Fibroblast of skin of back (primary cell): ENCODE measurements at places on chromosomes 13 and 19.

DNA sequence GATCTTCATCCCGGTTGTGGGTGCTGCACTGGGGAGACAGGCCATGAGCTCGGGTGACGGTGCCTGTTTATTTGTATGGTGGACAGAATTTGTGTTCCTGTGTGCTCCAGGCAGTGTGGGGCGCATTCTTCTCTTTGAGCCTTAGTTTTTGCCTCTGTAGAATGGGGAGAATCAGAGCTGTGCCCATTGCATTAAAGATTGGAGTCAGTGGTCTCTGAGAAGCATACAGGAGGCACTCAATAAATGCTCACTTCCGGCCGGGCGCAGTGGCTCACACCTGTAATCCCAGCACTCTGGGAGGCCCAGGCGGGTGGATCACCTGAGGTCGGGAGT is 23.0 kb downstream of the NFIC start:
- no peak for DNase-seq

GRCh38 chr13:66543780-66544179 is 686.4 kb downstream of the PCDH9 start:
- DNase-seq = no peak

- DNase-seq = no peak
These were observed 438.1 kb downstream of the GPC5 start for GRCh38 chr13:91836553-91836952.

GRCh38 chr13:34459856-34460255 is 482.2 kb upstream of the NBEA start:
- no peak for DNase-seq

GRCh38 chr13:27168086-27168485 is 3.5 kb downstream of the USP12 start:
- no peak for DNase-seq

- DNase-seq = peak; percentile 86
These were observed 188.0 kb downstream of the RGCC start for GRCh38 chr13:41645331-41645730.
